ENCODE measurements at places on chromosomes 16 and 17.

GRCh38 chr16:75226550-75227360 is 8.0 kb downstream of the CTRB1 start:
- DNase-seq, result no peak

DNA sequence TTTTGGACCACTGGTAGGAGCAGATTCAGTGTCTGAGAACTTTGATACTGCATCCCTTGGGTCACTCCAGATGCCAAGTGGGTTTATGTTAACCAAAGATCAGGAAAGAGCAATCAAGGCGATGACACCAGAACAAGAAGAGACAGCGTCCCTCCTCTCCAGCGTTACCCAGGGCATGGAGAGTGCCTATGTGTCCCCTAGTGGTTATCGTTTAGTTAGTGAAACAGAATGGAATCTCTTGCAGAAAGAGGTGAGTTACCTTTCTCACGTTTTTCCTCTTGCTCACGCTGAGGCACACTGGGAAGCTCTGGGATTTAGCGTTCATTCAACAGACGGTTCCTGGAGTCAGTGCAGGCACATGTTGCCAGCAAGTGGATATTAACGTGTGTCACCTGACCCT is 58.0 kb downstream of the NUP88 start:
- no peak for DNase-seq

DNA sequence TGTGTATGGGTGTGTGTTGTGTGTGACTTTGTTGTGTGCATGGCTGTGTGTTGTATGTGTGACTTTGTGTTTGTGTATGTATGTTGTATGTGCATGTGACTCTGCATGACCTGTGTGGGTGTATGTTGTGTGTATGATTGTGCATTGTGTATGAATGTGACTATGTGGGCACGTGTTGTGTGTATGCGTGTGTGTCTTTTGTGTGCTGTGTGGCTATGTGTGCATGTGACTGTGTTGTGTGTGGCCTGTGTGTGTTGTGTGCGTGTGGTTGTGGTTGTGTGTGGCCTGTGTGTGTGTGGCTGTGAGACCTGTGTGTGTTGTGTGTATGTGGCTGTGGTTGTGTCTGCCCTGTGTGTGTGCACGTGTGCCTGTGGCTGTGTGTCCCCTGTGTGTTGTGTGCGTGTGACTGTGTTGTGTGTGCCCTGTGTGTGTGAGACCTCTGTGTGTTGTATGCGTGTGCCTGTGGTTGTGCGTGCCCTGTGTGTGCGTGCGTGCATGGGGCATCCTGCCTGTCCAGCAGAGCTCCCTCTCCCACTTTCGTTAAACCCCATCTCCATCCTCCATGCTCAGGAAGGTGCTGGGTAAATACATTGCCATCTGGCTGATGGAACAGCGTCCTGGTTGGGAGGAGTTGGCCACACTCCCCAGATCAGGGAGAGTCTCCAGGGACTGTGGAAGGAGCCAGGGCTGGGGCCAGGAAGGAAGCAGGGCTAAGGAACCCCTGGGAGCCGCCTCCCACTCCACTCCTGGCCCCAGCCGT is 90.1 kb upstream of the GSE1 start:
- no peak for DNase-seq

DNA sequence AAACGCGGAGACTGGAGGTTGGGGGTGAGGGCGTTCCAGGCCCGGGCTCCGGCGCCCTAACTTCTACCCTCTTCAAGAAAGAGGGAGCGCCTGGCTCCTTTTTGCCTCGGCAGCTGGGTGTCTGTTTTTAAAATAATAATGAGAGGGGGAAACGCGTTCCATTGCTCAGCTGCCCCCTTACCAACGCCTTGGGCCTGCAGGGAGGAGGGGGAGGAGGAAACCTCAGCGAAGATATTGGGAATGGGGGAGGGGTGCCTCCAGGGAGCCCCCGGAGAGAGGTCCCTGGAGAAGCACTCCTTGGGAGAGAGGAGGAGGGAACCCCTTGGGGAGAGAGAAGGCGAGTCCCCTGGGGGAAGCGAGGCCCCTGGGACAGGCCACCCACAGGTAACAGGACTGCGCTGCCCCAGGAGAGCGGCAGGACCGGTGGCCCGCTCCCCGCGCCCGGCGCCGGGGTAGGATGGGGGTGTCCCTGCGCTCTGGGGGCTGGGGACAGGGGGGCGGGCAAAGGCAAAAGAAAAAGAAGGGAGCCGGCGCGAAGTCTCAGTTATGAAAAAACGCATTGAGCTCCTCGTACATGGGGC is 2.7 kb downstream of the NEUROD2 start:
- DNase-seq, result no peak

DNA sequence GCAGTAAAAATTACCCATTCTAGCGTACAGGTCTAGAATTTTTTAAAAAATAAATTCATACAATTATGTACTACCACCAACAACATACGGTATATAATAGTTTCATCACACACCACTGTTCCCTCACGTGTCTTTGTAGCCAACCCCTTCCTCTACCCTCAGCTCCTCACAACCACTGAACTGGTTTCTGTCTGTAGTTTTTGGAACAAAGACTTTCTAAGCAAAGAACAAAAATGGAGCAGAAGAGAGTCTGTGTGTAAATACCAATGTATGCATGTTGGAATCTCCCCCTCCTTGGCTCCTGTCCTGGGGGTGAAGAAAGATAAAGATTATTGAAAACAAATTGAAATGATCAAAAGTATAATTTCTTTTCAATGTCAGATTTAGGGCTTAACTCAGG is 31.9 kb upstream of the CCR7 start:
- DNase-seq, result no peak

DNA sequence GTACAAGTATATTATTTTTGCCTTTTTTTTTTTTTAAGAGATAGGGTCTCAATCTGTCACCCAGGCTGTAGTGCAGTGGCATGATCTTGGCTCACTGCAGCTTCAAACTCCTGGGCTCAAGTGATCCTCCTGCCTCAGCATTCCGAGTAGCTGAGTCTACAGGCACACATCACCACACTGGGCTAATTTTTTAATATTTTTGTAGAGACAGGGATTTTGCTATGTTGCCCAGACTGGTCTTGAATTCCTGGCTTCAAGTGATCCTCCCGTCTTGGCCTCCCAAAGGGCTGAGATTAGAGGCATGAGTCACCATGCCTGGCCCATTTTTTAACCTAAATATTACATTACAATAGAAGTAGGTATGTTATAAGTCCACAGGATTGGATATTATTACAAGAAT is 3.2 kb downstream of the TERB1 start:
- DNase-seq, result no peak

DNA sequence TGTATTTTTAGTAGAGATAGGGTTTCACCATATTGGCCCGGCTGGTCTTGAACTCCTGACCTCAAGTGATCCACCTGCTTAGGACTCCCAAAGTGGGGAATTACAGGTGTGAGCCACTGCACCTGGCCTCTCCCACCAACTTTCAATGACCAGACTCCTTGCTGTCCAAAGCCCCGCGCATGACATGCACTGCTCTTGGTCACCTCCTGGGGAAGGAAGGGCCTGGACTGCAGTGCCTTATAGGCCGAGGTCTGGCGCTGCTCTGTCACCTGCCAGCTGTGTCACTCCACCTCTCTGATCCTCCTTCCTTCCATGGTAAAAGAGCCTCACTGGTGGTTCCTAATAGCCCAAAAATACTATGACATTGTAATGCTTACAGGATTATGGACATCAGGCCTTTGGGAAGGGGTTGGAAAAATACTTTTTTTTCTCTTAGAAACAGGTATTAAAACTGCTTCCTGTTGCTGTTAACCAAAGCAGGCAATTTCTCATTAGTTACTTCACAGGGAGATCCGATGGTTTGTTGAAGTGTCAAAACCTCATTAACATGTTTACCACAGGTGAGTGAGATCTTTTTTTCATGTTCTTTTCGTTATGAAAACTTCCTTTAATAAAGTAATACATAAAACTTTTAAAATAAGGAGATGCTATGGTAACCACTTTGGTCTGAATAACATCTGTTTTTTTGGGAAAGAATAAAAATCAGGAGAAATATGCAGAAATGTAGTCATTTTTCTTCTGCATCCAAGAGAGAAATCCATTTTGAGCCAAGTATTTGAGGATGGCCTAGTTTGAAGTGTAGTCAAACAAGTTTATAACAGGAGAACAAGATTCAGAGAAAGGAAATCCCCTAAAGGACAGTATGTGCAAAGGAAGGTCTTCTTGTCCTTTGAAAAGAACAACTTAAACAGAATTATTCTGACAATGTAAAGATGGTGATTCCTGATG is 35.5 kb downstream of the GRB7 start:
- no peak for DNase-seq

DNA sequence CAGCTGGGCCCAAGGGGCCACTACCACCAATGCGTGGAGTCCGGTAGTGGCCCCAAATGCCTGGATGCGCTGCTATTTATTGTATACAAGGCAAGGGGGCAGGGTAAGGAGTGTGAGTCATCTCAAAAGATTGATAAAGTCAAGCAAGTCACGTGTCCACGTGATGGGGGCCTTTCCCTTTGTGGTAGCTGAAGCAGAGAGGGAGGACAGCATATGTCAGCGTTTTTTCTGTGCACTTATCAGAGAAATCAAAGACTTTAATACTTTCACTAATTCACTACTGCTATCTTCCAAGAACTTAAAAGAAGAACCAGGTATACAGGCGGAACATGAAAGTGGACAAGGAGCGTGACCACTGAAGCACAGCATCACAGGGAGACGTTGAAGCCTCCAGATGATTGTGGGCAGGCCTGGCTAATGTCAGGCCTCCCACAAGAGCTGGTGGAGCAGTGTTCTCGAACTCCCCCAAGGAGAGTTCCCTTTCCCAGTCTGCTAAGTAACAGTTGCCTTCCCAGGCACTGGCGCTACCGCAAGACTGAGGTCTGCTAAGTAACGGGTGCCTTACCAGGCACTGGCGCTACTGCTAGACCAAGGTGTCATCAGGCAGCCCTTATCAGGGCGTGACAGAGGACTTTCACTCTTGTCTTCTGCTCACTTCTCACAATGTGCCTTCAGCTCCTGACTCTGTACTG is 10.8 kb upstream of the ASB16 start:
- DNase-seq, result peak; percentile 29

GRCh38 chr16:17511340-17511739 is 40.6 kb upstream of the XYLT1 start:
- DNase-seq, result no peak

- no peak for DNase-seq
Observed at GRCh38 chr16:71295950-71296349, 6.7 kb upstream of the CMTR2 start.

- no peak for DNase-seq
Observed at GRCh38 chr16:389352-389751, 7.6 kb upstream of the PGAP6 start.

DNA sequence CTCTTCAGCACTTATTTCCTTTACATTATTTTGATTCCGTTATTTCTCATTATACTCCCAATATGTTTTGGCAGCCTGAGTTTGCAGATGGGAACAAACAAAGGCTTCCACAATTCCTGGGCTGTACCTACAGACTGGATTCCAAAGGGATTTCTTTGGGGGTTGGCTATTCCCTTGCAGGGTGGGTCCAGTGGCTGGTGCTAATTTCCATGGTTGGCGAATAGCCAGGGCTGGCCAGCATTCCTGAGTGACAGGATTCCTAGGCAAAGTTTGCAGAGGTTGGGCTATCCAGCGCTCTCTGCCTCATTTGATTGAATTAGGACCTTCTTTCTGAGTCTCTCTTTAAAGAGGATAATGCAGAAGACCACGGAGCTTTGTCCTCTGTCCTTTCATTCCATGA is 207.4 kb downstream of the MAF start:
- no peak for DNase-seq

DNA sequence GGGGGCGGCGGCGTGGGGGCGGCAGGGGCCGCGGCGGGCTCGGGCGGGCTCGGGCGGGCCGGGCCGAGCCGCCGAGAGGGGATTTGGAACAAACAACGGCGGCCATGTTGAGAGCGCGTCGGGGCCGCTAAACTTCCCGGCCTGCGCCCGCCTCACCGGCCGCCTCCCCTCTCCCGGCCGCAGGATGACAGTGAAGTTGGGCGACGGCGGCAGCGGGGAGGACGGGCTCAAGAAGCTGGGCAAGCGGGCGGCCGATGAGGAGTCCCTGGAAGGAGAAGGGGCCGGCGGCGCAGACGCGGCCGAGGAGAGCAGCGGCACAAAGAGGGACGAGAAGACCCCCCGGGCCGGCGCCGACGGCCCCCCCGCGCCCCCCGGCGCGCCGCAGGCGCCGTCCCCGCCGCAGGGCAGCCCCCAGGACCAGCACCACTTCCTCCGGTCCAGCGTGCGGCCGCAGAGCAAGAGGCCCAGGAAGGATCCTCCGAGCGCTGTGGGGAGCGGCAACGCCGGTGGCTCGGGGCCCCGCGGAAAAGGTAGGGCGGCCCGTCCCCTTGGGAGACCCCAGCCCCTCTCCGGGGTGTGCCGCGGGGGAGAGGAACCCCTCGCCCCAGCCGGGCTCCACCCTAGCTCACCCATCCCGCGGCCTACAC is 2.4 kb downstream of the CRAMP1 start:
- peak; percentile 26 for DNase-seq

DNA sequence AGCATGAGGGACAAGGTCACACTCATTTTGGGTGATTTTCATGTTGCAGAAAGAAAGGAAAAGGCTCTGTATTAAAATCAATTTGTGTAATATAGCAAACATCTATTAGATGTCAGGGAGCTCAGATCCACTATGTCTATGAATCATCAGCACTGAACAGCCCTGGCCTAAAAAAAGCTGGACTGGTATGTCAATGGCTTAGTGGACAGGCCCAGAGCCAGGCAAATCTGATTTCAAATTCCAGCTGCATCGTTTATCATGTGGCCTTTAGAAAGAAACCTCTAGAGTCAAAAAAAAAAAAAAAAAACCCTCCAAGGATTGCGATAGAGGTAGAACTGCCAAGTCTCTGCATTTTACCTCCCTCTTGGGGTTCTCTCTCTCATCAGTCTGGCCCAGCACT is 5.4 kb downstream of the GAS7 start:
- no peak for DNase-seq

DNA sequence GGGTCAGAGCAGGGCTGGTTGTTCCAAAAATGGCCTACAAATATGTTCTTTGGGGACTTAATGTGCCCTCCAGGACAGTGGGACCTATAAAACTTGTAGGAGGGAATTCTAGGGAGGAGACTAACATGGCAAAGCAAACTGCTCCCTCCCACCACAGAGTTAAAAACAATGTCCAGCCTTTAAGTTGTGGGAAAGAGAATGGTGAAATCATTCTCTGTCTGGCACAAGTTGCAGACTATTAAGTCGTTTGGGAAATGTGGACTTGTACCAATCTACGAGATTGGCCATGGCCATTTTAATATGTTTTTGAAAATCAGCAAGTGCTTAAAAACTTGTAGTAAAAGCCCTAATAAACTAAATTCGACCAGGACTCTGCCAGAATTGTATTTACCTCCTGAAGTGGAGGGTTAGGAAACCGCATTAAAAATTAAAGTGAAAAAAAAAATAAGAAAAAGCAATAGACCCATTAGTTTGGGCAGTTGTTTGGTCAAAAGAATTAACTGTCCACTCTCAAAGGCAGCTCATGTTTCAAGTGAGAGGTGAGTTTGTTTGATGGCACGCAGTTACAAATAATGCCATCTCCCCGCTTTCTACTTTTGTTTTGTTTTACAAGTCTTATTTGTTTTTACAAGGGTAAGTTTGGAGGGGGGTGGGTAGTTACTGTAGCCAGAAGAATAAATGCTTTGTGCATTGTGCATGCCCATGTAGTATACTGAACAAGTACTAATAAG is 32.4 kb downstream of the ANKFN1 start:
- no peak for DNase-seq

GRCh38 chr17:35923609-35924114 is 6.9 kb downstream of the RDM1 start:
- no peak for DNase-seq
